Muscle of back (tissue), 13 donors: ENCODE measurements at places on chromosomes 6 and 20. TPM values are rescaled to one million over a fixed set of nuclear protein-coding genes. Genes with fewer than 3 reads are reported as not detected.

The SSR1 gene
- polyA plus RNA-seq: 106 TPM

The EFCAB8 gene
- 0.12 TPM for polyA plus RNA-seq

The SEMG1 gene
- not detected for polyA plus RNA-seq

The MYB gene
- 1.2 TPM for polyA plus RNA-seq

The BPIFA1 gene
- polyA plus RNA-seq: not detected

The ZBTB46 gene
- polyA plus RNA-seq: 14.7 TPM

The HSP90AB1 gene
- polyA plus RNA-seq: 922 TPM

The SDCBP2 gene
- 1.8 TPM for polyA plus RNA-seq

The PNLDC1 gene
- polyA plus RNA-seq: 0.63 TPM

The EFHC1 gene
- 20.3 TPM for polyA plus RNA-seq

The NKAPL gene
- polyA plus RNA-seq: 1.3 TPM

The SPEF1 gene
- not detected for polyA plus RNA-seq

The FAM217A gene
- 1.1 TPM for polyA plus RNA-seq

The SLC26A8 gene
- polyA plus RNA-seq: 0.12 TPM

The WDR27 gene
- 36.8 TPM for polyA plus RNA-seq

The ULBP2 gene
- 0.34 TPM for polyA plus RNA-seq

The SLC13A3 gene
- polyA plus RNA-seq: 4.2 TPM

The THEMIS gene
- polyA plus RNA-seq: 0.08 TPM

GRCh38 chr20:41030531-41031242, 2.1 kb downstream of the TOP1 start:
- DNase-seq: no peak

DNA sequence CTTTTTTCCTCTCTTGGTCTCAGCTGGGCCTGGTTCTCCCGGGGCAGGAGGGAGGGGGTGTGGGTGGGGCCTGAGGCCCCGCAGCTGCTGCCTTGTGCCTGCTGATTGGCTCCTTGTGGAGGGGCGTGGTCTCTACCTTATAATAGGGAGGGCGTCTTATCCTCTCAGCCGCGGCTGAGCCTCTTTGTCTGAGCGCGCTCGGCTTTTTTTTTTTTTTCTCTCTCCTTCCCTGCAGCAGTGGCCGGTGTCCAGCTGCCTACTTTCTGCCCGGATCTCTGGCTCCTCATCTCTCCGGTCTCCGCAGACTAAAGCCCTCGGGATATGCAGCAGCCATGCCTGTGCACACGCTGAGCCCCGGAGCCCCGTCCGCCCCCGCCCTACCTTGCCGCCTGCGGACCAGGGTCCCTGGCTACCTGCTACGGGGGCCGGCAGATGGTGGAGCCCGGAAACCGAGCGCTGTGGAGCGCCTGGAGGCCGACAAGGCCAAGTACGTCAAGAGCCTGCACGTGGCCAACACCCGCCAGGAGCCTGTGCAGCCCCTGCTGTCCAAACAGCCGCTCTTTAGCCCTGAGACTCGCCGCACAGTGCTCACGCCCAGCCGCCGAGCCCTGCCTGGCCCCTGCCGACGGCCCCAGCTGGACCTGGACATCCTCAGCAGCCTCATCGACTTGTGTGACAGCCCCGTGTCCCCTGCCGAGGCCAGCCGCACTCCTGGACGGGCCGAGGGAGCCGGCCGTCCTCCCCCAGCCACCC, 11.1 kb downstream of the FAM110A start:
- peak; percentile 88 for DNase-seq

DNA sequence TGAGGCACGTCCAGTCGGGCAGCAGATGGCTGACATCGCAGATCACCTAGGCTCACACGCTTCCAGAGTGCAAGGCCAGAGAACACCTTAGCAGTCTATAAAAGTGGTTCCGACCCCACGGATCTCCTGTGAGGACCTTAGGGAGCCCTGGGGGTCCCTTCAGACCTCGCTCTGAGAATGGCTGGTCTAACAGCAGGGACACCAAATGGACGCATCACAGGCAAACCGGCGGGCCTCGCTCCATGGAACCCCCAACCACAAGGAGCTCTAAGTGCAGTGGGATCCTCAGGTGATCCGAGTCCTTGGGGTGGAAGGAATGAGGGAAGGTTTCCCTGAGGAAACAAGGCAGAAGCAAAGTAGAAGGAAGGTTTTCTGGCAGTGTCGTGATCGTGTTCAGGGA, 135.4 kb downstream of the SMOC2 start:
- no peak for DNase-seq

GRCh38 chr6:116512734-116513133, 1.3 kb downstream of the CALHM5 start:
- no peak for DNase-seq

DNA sequence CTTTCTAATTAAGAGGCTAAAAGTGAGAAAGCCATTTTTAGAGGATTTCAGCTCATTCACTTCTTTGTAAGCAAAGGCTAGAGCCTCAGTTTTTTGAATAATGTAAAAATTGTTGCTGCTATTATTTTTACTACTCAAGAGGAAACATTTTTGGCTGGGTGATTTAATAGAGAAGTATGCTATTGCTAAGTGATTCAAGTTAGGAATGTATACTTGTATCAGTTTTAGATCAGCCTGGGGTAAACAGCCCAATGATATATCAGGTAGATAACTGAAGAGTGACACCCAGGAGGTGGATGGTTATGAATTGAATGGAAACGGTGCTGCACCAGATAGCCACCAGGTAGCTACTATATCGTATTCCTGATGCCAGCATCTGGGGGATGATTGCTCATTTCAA, 9.2 kb downstream of the QKI start:
- no peak for DNase-seq

- peak; percentile 73 for DNase-seq
These were observed 19.4 kb downstream of the PKIG start for GRCh38 chr20:44601801-44602204.

DNA sequence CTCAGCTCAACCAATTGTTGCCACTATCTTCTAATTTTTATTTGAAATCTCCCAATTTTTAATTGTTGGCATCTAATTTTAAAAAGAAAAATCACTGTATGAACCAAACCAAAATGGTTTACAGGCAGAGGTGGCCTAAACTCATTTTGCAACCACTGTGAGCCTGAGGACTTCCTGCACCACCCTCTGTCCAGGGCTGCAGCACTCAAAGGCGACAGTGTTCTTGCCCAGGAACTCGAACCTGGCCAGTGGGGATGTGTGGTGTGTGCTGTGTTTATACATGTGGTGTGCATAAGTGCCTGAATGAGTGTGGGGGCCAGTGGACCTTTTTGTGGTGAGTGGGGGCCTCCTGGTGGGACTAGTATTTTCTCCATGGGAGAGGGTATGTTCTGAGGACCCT, 24.4 kb upstream of the SLC22A7 start:
- no peak for DNase-seq

DNA sequence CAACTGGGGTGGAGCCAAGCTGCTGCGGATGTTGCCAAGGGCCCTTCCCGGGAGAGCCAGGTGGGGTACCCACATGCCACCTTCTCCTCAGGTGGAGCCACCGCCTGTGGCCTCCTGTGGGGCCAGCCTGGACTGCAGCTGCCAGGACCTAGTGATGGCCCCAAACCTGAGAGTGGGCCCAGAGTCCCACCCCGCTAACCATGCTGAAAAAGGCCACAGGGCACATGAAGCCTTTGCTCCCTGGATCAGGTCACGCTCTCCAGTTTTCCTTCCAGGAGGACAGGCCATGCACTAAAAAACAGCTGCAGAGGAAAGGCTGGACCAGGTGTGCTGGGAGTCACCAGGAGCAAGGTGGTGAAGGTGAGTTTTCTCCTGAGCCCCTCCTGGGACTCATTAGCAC, 73.9 kb upstream of the SLC22A16 start:
- DNase-seq: no peak

DNA sequence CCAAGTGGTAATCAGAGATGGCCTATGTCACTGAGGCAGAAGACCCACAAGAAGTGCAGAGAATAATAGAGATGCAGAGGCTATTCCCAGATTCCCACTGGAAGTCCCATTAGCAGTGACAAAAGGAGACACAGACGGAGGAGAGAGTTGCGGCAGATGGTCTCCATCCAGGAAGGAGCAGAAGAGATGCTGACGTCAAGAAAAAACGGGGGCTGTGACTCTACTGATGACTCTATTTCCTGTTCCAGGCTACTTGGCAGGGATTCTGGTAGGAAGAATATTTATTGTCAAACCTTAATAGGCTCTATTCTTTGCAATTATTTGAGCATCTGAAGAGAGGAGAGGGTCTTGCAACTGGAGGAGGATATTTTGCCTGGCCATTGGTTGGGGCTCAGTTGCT, 246.0 kb upstream of the ECI2 start:
- no peak for DNase-seq

GRCh38 chr6:126040826-126041225, 54.5 kb downstream of the TRMT11 start:
- DNase-seq: no peak

DNA sequence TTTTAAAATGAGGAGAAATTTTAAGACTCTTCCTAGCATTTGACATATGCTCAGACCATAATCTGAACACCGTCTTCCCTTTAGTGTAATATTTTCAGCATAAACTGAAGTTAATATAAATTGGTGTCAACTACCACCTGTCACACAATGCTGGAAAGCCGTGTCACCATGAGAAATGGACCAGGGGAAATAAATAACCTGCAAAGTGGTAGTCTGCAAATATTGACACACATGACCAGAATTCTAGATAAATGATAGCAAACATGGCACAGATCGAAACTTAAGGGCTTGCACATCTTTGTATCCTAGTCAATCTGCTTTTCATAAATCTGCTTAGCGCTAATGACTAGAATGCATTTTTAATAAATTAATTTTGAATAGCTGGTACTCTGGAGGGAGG, 191.9 kb downstream of the CD83 start:
- DNase-seq: no peak

GRCh38 chr6:29510746-29511300, 23.1 kb upstream of the MAS1L start:
- DNase-seq: no peak

GRCh38 chr6:33616113-33616512, 5.0 kb upstream of the ITPR3 start:
- no peak for DNase-seq

GRCh38 chr6:8059129-8059528, 5.1 kb downstream of the BLOC1S5 start:
- peak; percentile 12 for DNase-seq

DNA sequence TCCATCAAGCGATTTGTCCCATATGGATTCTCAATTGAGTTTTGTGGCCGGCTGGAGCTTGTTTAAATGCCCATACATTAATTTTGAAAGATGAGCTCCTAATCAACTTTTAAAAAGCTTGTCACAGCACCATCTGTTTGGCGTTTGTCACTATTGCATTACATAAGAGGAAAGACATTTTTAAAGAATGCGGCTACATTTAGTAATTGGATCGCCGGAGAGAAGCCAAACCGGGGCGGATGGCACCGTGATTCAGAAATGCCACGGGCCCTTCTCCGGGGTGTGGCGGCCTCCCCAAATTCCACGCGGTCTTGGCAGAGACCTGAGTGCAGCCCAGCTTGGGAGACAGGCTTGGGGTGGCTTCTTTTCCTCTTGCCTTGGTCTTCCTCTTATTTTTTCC, 67.7 kb upstream of the ZNFX1 start:
- peak; percentile 82 for DNase-seq

DNA sequence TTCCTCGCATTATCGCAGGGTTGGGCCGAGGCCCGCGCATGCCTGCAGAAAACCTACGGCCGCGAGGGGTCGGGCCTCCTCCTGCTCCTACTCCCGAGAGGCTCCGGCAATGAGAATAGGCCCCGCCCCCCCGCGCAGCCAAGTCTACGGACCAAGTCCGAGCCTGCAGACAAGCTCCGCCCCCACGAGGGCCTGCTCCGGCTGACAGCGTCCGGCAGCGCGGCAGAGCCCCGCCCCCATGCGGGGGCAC, 3.1 kb upstream of the GPSM3 start:
- peak; percentile 100 for DNase-seq

DNA sequence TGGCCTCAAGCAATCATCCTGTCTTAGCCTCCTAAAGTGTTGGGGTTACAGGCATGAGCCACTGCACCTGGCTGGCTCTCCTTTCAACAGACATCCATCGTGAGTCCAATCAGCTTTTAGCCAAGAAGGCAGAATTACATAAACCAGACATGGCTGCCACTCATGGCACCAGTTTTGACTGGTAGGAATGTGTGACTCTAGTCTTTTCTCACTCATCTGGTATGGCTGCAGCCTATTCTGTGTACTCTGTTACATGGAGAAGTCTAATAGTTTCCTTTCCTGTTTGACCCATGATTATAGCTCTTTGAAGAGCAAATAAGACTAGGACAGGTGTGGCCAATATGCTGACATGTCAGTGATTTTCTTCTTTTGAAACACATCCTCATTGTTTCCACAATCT, 27.0 kb upstream of the RNF144B start:
- no peak for DNase-seq

- no peak for DNase-seq
These were observed 13.6 kb upstream of the GATA5 start for GRCh38 chr20:62489186-62489931.

DNA sequence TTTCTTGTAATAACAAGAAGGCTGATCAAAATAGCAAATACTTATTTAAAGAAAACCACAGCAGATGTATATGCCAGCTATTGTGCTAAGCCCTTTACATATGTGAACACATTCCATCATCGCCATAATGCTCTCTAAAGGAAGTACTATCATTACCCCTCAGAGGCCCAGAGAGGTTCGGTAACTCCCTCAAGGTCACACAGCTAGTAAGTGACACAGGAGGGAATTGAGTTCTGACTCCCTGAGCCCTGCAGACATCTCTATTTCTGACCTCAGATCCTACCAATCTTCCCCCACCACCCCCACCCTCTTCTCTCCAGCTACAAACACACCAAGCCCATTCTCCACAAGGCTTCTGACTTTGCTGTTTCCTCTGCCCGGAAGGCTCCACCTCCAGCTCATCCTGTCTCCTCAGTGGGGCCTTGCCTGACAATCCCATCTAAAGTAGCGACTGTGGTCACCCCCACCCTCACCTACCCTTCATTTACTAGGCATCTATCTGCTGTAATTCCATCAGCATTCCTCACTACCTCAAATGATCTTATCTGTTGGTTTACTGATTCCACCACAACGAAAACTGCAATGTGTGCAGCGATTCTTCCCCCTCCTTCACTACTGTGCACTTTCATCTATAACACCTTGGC, 234.5 kb downstream of the LRFN2 start:
- DNase-seq: no peak

DNA sequence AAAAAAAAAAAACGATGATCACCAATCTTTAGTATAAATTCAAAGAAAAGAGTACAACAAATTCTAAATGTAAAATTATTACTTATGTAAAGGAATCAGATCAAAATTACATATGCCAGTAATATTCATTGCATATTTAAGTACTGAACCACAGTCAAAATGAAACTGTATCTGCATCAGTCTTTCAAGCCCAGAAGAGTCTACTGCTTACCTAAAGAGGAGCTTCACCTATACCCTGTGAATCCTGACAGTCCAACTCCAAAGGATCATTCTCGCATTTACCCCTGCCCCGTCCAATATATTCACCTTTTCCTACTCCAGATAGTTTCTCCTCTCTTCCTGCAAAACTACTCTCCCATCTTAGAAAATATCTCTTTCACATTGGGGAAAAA, 9.2 kb downstream of the ATG5 start:
- DNase-seq: no peak

DNA sequence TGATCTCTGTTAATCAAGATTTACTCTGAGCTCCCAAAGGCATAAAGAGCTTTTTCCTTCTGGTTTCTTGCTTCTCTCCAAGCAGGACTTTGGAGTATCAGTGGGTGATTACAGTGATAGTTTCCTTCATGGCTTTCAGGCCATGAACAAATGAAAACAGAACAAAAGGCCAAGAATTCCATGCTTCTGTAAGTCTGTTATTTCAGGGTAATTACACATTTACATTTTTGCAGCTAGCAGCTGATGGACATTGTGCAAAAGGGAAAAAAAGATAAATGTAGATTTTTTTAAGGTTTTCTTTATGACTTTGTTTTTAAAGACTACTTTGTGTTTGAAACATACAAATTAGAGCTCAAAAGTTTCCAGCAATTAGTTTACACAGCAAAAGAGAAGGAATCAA, 441.6 kb downstream of the PLCB1 start:
- DNase-seq: no peak

GRCh38 chr20:32789896-32790750, 27.9 kb downstream of the DNMT3B start:
- DNase-seq: peak; percentile 64
